ENCODE measurements at places on chromosomes 13 and 19.
A peak's percentile ranks its signal among the peaks of the same experiment; 100 is the strongest.

- DNase-seq: no peak
Measured at GRCh38 chr13:36673838-36674326, at the start of gene SERTM1. SERTM1 (plus strand) TSS chr13:36674020; CDS start chr13:36695079, 21,059 bp downstream.

GRCh38 chr19:2636897-2637683 lies 65.4 kb downstream of the GNG7 start:
- DNase-seq: peak; percentile 34

DNA sequence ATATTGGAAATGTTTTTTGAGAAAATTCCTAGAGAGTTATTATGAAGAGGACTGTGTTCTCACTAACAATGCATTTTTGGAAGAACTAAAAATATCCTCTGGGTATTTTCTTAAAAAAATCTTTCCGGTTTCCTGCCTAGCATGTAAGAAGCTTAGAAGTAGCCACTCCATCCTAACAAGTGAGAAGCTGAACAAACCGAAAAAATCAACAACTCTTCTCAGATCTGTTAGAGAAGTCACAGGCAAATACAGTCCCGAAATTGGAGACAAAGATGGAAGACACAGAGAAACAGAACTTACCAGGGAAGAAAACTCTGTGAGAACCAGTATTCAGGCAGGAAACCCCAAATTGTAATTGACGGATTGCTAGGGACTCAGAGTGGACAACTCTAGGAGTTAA lies 173.0 kb downstream of the KLF12 start:
- no peak for DNase-seq

- DNase-seq: no peak
Measured at GRCh38 chr13:91698767-91699166, 300.3 kb downstream of the GPC5 start.

- peak; percentile 99 for DNase-seq
Measured at GRCh38 chr19:4976401-4977298, 7.7 kb downstream of the KDM4B start.

GRCh38 chr13:30300596-30300995 lies 6.8 kb downstream of the KATNAL1 start:
- DNase-seq: no peak

GRCh38 chr13:26183416-26183815 lies 38.7 kb downstream of the RNF6 start:
- no peak for DNase-seq

DNA sequence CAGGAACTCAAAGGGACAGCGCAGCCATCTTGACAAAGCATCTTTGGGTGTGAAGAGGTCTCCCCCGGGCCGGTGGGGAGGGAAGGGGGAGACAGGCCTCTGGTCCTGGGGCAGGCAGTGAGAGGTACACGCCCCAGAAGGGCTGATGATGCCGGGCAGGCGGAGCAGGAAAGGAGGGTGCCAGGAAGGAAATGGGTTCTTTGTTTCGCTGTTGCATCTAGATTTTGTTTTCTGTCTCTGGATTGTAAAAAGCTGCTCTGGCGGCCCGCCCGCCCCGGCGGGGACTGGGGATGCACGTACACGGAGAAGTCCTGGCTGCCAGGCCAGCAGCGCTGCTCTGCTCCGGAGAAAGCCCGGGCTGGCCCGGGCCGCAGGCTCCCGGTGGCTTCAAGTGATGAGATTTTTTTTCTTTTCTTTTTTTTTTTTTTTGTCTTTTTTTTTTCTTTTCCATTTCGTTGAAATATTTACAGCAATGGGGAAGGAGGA lies 13.2 kb upstream of the ASF1B start:
- no peak for DNase-seq

- peak; percentile 34 for DNase-seq
Measured at GRCh38 chr13:32443111-32443510, 15.2 kb upstream of the N4BP2L1 start.

DNA sequence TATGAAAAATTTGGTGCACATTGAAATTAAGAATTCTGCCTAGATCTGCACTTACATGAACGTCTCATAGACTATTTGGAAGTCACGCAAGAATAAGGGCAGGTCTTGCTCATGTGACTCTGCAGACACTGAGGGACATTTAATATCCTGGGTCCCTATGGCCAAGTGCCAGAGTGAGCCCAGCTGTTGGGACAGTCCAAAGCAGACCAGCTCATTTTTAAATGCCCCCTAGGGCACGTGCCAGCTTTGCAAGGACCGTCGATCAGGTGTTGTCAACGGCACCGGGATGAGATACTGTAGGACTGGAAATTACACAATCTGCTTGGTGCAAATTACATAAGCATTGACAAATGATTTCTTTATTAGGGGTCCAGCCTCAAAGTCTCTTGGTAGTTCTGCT lies 293.6 kb downstream of the TEX29 start:
- no peak for DNase-seq

DNA sequence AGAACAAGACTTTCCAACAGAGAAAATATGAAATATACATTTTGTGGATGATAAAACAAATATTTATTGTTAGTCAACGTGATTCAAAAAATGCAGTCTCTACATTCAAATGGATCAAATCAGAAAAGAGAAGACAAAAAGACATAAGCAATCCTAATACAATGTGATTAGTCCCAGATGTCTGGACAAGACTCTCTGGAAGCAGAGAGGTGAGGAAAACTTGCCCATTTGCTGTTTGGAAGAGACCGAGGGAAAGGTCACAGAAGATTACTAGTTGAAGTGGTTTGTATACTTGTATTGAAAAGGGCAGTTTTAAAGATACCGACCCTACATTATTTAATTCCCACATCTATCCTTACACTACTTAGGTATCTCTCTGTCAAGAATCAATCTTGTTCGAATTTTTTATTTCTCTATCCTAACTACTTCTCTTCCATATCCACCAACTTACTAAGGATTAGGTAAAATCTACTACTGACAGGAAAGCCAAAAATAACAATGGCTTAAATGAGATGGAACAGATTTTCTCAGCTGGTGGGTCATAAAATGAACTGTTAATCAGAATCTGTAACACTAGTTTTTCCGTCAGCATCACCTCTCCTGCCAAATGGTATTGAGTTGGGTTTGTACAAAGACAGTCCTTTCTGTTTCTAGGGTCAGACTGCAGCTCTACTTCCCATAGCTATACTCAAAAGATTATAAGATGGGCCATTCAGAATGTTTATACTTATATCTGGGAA lies 497.1 kb downstream of the DCT start:
- DNase-seq: no peak

DNA sequence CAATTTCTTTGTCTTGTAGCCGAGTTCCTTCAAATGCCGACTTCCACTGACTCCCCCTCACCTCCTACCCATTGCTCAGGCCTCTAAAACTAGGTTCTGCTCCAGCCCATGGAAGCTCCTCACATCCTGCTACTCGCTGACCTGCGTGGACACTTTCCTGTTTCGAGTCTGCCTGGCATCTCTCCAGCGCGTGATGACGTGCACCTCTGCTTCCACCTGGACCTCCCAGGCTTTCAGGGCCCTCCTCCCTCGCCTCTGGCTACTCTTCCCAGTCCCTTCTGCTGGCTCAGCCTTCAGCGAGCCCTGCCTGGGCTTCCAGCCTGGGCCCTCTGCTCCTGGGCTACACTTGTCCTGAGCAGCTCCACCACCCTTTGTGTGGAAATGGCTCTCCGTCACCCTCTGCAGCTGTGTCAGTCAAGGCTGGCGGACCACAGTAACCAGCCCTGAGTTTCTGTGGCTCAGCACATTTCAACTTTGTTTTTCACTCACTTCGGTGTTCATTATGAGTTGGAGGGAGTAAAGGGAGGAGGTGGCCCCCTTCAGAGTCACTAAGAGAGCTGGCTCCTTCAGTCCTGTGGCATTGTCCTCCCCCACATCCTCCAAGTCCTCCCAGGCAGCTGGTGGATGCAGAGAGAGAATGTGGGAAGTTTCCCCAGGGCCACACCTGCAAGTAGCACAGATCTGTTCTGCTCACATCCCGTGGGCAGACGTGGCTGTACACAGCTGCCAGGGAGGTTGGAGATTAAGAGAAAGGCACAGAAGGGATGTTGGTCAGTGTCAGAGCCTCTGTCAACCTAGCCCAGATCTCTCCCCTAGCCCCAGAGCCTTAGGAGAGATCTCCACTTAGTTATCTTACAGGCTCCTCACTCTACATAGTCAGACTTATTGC lies 49.4 kb downstream of the SERP2 start:
- DNase-seq: no peak

GRCh38 chr13:97372936-97373335 lies 61.0 kb upstream of the RAP2A start:
- no peak for DNase-seq

GRCh38 chr19:18439025-18439909 lies 1.3 kb upstream of the ISYNA1 start:
- DNase-seq: no peak

DNA sequence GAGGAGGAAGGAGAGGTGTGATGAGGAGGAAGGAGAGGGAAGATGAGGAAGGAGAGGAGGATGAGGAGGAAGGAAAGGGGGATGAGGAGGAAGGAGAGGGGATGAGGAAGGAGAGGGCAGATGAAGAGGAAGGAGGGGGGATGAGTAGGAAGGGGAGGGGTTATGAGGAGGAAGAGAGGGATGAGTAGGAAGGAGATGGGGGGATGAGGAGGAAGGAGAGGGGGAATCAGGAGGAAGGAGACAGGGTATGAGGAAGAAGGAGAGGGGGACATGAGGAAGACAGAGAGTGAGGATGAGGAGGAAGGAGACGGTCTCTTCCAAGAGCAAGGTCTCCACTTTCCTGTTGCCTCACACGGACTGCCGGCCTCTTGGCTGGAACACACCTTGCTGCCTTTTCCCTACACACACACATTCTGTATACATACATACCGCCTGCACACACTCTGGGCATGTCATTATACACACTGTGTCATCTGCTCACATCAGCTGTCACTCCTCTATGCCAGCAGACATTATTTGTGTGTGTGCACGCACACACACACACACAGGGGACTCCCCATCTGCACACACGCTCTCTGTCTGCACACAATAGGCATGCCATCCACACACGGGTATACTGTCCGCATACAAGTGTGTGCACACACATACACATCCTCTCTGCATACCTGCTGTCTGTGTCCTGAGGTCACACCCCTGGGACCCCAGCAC lies 11.1 kb upstream of the VSTM2B start:
- DNase-seq: no peak

- DNase-seq: no peak
Measured at GRCh38 chr13:105297839-105298238, 1237.6 kb downstream of the EFNB2 start.

DNA sequence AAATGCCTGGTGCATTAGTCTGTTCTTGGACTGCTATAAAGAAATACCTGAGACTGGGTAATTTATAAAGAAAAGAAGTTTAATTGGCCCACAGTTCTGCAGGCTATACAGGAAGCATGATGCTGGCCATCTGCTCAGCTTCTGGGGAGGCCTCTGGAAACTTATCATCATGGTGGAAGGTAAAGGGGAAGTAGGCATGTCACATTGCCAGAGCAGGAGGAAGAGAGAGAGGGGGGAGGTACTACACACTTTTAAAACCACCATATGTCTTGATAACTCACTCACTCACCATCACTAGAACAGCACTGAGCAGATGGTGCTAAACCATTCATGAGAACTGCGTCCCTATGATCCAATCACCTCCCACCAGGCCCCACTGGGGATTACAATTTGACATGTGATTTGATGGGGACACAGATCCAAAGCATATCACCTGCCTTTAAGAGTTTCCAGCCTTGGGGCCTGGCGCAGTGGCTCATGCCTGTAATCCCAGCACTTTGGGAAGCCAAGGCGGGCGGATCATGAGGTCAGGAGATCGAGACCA lies 219.0 kb downstream of the KATNAL1 start:
- DNase-seq: peak; percentile 54

- peak; percentile 52 for DNase-seq
Measured at GRCh38 chr13:48977286-48977625, 1.5 kb downstream of the FNDC3A start.

DNA sequence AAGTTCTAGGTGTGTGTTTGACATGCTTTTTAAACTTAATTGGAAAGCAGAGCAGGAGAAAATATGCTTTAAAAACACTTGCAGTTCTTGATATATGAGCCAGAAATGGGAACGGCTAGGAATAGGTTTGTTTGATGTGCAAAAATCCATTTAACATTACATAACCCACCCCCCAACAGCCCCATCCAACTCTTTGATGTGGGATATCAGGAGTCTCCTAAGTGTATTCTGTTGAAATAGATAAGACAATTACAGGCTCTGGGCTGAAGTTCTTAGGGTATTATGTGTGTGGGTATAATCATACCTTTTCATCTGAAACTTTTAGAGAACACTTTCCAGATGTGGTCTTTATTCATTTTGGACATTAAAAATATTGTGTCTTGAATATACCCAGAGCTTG lies 240.4 kb upstream of the CSNK1A1L start:
- no peak for DNase-seq

GRCh38 chr19:29671393-29672160 lies 6.3 kb downstream of the PLEKHF1 start:
- DNase-seq: no peak

GRCh38 chr19:1698636-1699035 lies 46.2 kb upstream of the TCF3 start:
- DNase-seq: no peak

DNA sequence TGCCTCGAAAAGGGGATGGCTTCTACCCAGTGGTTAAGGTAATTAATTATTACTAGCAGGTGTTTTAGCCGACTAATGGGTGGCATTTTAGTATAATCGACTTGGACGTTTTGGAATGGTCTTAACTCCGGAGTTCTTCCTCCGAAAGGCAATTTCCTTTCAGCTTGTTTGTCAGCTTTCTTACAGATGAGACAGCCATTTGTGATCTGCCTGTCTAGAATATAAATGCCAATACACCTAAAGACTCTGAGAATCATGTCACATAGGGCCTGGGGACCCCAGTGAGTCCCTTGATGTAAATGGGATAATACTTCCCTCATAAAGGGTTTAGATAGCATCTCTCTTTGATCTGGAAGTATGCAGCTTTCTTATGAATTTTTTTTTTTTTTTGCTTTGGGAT lies 41.9 kb upstream of the PSG9 start:
- DNase-seq: no peak

GRCh38 chr13:52738719-52739467 lies 727 bp downstream of the CNMD start:
- peak; percentile 28 for DNase-seq

DNA sequence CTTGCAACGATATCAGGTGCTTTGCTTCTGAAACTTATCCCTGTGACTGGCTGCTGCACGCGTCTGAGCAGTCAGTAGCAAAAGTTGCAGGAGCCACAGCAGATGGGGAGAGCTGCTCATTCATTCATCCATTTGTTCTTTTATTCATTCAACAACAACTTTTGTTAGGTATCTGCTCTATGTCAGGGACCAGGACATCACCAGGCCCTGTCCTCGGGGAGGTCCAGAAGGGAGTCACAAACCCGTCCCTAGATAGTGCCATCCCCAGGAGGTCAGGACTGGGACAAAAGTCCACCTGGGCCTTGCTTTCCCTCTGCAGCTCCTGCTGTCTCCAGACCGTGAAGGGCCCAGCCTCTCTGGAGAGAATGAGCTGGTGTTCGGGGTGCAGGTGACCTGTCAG lies 2.6 kb downstream of the ARHGAP33 start:
- DNase-seq: no peak

DNA sequence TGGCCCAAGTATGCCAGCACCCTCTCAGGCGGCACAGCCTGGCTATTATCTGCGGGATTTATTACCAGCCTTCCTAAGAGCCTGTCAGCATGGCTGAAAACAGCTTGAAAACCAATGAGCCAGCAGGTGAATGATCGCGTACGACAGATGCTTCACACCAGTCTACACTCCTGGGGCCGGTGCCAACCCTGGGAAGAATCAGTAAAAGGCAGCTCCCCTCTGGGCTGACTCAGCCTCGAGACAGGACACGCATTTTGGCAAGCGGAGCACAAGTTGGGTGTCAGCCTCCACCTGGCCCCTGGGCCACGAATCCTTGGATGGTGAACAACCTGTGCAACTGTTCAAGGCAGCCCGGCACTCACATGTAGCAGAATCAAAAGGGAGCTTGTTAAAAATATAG lies 15.6 kb downstream of the EMP3 start:
- no peak for DNase-seq

GRCh38 chr19:38221919-38222830 lies 1.8 kb downstream of the DPF1 start:
- DNase-seq: no peak

Data from Kasumi-1 (cell line).